ENCODE measurements at places on chromosomes 12 and 14.

DNA sequence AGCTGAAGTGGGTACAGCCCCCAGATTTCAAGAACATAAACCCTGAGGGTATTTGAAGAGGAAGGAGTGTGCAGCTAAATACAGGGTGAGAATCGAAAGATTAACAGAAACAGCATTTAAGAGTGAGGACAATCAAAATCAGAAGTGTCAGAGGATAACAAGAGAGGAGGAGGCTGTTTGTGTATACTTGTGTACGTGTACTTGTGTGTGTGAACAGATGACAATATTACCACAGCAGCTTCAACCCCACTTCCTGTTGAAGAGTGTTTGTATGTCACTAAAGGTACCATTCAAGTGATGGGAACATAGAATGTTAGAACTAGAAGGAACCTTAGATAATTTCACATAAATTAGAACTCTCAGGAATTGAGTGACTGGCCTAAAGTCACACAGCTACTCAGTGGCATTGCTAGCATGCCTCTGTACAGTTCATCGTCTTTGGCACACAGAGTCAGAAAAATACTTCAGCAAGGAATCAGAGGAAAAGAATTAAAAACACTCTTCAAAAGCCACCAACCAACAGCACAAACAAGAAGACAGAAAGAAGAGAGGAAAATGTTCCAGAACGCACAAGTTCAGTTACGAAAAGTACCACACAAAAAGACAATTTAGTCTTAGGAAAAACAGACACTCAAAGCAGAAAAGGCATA is 164.3 kb upstream of the BCL2L14 start:
- DNase-seq: no peak

DNA sequence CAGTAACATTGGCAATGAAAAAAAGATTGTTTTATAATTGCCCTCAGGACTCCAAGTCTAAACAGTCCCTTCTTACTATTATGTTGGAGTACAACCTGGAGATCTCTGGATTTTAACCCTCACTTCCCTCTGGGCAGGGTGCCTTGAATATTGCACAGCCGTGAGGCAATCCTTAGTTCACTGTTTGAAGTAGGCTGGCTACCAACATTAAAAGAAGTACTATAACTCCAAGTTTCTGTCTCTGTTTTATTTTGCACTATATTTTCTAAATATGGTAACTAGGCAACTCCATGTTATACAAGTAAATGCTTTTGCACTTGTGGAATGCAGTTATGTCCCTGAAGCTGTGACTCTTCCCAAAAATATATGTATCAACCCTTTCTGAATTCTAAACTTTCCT is 490.7 kb downstream of the EGLN3 start:
- no peak for DNase-seq

DNA sequence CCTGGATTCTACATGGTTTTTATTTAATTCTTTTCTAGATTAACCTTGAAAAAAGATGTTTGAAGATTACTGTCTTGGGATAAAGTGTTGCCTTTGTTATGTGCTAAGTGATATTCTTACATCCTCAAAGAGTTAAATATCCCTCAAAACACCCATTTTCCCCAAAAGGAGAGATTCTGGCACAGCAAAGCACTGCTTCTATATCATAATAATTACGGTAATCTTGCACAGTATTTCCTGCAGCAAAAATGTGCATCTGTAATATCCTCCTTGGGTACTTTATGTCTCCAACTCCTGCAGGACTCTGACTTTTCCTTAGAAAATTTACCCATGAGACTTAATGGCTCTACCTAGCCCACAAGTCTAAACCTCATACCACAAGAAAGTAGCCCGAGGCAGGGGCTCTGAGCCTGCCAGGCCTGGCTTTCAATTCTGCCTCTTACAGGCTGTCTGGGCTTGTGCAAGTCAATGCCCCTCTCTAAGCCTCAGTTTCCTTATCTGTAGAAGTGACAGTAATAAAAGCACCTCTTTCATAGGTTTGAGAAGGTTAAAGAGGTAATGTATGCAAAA is 45.8 kb downstream of the SVOP start:
- no peak for DNase-seq

DNA sequence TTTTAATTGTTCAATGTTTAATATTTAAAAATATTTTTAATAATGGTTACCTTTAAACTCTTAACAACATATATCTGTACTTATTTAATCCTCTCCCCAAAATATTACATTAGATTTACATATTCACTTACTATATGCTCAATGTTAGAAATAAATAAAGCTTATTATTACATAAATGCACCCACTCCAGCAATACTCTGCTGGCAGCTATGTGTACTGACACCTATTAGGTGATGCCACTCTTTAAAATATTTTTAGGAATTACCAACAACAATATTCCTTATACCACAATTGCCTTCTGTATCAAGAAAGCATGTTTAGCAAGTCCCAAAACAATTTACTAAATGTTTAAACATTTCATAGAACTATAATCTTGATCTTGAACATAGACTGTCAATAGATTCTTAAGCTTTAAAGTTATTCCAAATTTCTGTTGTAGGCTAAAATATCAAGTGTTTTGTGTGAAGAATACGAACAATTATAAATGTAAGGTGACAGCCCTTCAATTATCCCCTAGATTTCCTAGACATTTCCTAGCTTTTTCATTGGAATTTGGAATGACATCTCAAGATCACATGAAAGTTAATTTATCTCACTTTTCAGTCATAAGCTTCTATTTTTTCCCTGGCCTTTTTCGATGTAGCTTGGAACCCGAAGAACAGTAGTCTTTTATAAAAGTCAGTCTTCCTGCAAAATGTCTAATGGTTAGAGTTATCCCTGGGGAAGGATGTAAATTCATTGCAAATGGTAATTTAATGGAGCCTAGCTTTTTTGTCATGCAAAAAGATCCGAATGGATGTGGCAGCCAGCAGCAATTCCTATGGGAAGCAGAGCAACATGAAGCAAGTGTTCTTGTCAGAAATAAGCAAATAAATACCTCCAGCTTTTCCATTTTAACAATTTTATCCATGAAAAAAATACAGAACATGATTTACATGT is 907.5 kb upstream of the ATXN7L3B start:
- DNase-seq: no peak
